Left renal pelvis (tissue), 4 donors: ENCODE measurements at places on chromosomes 5 and 9. TPM values are rescaled to one million over a fixed set of nuclear protein-coding genes. Genes with fewer than 3 reads are reported as not detected.

DNA sequence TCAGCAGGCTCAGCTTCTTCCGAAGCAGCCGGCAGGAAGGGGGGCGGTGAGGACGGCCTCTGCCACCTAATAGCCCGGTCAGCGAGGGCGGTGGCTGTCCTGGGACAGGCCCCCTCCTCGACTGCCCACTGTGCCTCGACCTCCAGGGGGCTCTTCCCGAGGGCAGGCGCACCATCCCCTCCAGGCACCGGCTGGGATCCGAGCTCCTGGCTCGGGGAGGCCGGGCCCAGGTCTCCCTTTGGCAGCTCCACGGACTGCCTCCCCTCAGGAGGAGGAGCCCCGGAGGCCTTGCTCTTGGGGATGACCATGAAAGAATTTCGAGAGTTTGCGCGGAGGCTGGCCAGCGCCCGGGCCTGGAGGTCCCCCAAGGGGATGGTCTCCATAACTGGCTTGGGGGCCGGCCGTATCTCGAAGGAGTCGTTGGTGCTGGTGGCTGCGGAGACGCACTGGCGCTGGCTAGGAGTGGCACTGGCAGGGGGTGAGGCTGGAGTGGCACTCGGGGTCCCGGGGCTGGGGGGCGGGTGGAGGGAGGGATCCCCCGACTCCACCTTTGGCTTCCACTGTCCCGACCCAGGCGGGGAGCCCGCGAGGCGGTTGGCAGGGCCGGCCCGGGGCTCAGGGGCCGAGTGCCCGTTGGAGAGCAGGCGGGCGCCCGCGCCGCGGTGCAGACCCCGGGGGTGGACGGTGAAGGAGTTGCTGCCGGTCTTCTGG, 975 bp downstream of the TPRN start:
- no peak for DNase-seq

DNA sequence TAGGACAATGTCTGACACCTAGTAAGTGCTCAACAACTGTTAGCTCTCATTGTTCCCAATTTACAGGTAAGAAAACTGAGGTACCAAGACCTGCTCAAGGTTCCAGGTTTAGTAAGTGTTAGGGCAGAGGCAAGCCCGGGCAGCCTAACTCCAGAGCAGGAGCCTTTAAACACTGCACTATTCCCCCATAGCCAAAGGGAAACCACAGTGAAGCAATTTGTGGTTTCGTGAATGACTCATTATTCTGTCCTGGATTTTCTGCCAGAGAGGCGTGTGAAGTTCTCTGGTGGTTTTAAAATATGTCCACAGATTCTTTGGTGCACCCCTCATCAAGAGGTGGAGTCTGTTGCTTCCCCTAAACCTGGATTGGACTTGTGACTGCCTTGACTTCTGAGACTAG, 1.0 kb upstream of the MCC start:
- DNase-seq: no peak

GRCh38 chr9:123753016-123753415, 176.9 kb downstream of the DENND1A start:
- no peak for DNase-seq

DNA sequence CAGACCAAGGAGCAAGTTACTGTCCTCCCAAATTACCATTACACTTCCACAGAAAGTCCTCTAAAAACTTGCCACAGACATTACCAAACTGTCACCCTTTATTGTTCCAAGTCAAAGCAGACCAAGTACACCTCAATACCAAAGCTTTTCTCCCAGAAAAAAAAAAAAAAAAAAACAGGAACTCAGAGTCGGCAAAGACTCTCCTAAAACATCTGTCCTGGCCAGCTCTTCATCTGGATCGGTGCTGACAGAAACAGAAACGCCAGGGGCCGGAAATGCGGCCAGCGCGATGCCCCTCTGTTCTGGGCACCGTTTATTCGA, 718 bp downstream of the DEPDC1B start:
- no peak for DNase-seq

GRCh38 chr9:72858089-72858912, 94.6 kb downstream of the ALDH1A1 start:
- DNase-seq: no peak

- DNase-seq: no peak
Observed at GRCh38 chr9:84300271-84300670, 40.3 kb downstream of the SLC28A3 start.

GRCh38 chr5:100464418-100464817, 70.8 kb upstream of the FAM174A start:
- no peak for DNase-seq

DNA sequence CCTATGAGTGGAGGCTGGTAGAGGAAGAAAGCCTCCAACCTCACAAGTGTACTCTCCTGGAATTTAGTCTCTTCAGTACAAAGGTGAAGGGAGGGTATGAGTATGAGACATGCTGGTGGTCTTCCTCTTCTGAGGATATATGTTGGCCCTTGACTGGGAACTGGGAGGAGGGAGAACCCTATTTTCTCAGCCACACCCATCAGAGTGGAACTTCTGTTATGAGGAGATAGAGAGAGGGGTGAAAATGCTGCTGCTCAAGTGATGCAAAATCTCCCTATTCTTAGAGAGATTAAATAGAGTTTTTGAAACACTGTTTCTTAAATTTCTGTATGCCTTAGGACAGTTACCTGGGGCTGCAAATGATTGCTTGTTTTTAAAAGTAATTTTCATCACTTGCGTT, 203.4 kb upstream of the PRR16 start:
- DNase-seq: no peak

AK3 gene
- 107 TPM for polyA plus RNA-seq

CENPH gene
- 20.7 TPM for polyA plus RNA-seq
